ENCODE measurements at places on chromosomes 16 and 17.

DNA sequence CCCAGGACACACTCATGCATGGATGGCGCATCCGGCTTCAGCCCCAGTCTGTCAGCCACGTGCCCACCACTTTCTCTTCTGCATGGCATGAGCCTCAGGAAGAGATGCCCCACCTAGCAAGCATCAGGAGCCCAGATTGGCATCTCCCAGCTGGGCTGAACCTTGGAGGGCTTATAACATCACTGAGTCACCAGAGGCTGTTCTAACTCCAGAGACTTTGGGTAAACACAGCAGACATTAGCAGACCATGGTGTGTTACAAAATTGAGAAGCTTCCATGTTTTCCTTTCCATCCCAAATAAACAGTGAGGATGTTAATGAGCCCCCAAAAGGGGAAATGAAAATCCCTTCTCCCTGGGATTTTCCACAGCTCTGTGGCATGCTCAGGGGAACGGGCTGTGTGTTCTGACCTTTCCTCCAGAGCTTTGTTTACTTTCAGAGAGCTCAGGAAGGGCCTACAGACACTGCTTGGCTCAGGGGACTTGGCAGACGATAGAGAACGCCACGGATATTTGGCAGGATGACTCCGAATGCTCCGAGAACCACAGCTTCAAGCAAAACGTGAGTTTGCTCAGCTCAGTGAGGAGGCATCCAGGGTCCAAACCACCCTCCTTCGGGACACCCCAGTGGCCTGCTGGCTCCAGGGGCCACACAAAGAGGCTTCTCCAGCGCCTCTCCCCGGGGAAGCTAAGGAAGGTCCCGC lies 16.5 kb downstream of the GLP2R start:
- no peak for DNase-seq

- no peak for DNase-seq
Observed at GRCh38 chr17:38457577-38458371, 29.5 kb downstream of the ARHGAP23 start.

DNA sequence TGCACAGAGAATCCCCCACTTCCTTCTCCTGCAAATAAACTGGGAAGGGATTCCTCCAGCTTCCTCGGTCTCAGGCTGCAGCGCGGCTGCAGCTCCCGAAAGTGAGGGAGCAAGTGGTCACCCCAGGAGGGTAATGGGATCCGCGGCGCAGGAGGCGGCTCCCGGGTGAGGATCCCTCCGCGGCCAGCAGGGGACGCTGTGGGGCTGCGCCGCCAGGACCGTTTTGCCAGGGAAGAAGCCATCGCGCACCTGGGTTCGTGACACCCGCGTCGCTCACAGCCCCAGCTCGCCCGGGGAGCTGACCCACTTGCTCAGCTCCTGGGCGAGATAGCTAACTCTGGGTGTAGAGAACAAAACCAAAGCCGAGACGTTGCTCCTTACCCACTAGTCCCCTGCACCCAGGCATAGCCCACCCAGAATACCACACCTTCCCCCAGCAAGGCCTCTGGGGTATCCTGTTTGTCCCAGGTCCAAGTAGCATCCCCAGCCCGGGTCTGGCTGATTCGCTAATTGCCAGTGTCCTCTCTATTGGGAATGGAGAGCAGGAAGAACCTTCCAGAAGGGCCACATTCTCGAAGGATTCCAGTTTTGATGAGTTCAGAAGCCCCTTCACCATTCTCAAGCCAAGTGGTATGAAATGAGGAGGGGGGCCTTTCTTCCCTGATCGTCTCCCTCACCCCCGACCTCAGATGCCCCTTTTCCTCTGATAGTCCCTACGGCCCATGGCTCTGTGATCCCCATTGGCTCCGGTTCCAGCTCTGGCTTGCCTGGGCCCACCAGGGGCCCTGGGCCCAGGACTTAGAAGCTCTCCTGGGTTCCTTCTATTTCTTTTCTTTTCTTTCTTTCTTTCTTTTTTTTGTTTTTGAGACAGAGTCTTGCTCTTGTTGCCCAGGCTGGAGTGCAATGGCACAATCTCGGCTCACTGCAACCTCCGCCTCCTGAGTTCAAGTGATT lies 14.1 kb downstream of the CYGB start:
- peak; percentile 79 for DNase-seq

DNA sequence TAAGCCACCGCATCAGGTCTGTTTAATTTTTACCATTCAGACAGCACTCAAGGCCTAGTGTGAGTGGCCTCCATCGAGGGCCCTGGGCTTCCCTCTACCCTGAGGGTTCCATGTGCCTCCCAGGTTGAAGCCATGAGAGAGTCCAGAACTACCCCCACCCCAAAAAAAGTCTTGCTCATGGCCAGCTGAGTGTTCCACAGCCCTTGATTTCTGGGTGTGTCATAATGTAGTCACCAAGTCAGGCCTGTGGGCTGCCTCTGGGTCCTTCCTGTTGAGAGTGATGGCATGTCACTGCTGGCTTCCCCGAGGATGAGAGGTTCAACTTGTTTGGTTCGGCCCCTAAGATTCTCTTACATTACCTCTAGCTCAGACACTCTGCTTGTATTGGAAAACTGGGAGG lies 100.6 kb downstream of the PITPNC1 start:
- DNase-seq: peak; percentile 63

- DNase-seq: peak; percentile 74
Observed at GRCh38 chr16:84738255-84739038, 38.6 kb downstream of the USP10 start.

GRCh38 chr16:78884204-78884603 lies 716.3 kb downstream of the MAF start:
- no peak for DNase-seq

- no peak for DNase-seq
Observed at GRCh38 chr17:8108972-8109660, 9.2 kb downstream of the ALOXE3 start.

- DNase-seq: peak; percentile 60
Observed at GRCh38 chr16:50742576-50743200, 802 bp downstream of the CYLD start.

GRCh38 chr16:88681084-88681680 lies 5.1 kb downstream of the SNAI3 start:
- DNase-seq: peak; percentile 58

- no peak for DNase-seq
Observed at GRCh38 chr17:40615068-40615840, 32.4 kb downstream of the SMARCE1 start.

- no peak for DNase-seq
Observed at GRCh38 chr17:38753071-38753506, 548 bp downstream of the PSMB3 start.

DNA sequence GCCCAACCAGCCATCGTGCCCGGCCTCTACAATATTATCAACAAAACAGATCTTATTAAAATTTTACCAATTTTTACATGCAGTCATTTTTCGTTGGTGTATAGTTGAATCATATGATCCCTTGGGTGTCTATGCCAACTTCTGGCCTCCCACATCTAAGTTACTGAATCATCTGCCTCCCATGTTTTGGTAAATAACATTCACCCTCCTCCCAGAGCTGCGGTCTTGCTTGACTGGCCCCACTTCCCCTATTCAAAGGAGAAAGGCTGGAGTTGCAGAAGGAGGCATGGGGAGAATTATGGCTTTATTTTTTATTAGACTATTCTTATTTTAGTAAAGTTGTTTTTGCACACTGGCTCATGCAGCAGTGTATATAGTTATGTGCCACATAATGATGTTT lies 18.5 kb upstream of the CCL23 start:
- no peak for DNase-seq

DNA sequence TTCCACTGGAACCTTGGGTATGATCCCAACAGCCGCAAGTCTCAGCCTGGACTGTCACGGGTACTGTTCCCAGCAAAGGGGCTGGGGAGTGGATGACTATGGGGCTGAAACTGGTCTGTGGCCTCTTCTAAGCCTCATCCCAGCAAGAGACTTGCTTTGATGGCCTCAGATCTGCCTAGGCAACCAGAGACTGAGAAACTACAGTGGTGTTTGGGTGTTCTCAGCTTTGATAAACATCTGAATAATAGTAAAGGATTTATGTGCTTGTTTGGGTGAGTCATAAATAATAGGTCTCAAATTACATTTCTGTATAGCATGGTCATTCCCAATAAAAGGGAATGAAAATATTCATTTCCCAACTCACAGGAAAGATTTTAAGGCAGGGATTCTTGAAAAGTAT lies 30.2 kb upstream of the ULK2 start:
- no peak for DNase-seq

- DNase-seq: no peak
Observed at GRCh38 chr17:50173335-50173941, 7.6 kb downstream of the SGCA start.

DNA sequence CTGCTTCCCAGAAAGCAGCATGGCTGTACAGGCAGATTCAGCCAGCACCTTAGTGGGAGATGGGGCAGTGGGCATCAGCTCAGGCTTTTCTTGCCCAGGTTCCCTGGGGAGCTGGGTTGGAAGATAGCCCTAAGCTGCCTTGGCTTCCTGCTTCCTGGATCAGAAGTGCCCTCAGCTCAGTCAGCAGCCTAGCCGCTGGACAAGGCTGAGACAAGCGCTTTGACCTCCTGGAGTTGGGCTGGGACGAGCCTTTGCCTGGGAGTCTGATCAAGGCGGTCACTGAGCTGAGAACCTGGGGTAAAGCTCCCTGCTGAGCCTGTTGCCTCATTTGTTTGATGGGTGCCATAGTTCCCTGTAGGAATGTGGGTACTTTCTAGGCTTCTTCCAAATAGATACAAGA lies 190.0 kb downstream of the RAB11FIP4 start:
- no peak for DNase-seq

DNA sequence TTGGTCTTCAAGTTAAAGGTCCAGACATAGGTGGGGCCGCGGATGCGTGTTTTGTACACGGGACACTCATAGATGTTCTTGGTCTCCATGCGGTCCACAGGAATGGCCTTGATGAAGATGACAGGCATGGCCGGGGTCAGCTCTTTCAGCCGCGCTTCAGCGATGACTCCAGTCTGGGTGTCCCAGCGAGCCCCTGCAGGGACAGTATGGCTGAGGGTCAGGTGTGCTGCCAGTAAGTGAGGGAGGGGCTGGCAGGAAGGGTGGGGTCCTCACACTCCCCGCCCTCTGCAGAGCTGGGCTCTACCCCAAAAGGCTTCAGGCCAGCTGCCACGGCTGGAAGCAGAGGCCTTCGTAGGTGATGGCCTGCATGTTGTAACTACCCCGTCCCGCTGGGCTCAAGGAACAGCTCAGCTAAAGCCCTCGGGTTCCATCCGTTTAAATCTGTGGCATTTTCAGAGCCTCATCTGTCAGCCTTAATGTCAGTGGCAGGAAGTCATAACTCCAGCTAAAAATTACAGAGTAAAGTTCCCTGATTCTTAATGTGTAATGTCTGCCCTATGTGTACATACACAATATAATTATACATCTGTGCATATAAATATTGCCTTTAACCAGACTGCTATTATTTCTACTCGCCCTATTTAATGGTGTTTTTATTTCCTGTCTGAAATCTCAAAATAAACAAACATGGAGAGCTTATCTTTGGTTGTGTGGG lies 45.7 kb downstream of the PGS1 start:
- DNase-seq: no peak

DNA sequence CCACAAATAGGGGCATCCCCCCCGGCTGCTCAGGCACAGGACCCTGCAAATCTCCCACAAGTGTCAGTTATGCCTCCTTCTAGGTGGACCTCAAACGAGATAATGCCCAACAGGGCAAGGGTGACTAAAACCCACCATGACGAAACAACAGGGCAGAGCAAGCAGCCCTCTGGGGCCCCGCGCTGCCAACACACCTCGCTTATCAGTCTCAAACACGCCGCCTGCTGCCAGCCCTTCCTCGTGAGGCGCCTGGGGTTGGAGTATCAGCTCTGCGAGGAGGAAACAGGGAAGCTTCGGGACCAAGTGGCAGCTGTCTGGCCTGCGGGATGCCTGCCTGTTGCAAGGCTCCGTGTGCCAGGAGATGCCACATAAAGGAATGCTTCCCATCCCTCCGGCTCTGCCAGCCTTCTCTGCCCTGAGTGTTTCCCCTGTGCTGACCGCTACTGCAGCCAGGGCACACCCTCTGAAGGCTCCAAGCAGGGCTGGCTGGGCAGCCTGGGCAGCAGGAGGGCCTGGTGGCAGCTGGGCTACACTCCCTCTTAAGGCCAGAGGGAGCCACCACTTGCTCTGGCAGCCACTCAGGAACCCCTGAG lies 2.5 kb downstream of the SMIM5 start:
- no peak for DNase-seq

GRCh38 chr17:80478487-80479245 lies 2.3 kb upstream of the NPTX1 start:
- no peak for DNase-seq

GRCh38 chr16:85151603-85152413 lies 39.5 kb upstream of the CIBAR2 start:
- DNase-seq: no peak

DNA sequence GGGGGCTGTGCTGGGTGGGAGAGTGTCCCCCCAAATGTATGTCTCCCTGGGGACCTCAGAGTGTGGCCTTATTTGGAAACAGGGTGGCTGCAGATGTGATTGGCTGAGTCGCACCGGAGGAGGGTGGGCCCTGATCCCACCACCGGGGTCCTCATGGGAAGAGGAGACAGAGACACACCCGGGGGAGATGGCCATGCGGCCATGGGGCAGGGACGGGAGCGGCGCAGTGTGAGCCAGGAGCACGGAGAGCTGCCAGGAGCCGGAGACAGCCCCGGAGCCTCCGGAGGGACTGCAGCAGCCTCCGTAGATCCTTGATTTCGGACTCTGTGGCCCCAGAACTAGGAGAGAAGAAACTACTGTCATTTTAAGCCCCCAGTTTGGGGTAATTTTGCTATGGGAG lies 1.6 kb upstream of the CIBAR2 start:
- DNase-seq: no peak

- no peak for DNase-seq
Observed at GRCh38 chr17:60145006-60145935, 4.5 kb upstream of the CA4 start.

- DNase-seq: no peak
Observed at GRCh38 chr17:75114552-75115314, 5.0 kb downstream of the ARMC7 start.

DNA sequence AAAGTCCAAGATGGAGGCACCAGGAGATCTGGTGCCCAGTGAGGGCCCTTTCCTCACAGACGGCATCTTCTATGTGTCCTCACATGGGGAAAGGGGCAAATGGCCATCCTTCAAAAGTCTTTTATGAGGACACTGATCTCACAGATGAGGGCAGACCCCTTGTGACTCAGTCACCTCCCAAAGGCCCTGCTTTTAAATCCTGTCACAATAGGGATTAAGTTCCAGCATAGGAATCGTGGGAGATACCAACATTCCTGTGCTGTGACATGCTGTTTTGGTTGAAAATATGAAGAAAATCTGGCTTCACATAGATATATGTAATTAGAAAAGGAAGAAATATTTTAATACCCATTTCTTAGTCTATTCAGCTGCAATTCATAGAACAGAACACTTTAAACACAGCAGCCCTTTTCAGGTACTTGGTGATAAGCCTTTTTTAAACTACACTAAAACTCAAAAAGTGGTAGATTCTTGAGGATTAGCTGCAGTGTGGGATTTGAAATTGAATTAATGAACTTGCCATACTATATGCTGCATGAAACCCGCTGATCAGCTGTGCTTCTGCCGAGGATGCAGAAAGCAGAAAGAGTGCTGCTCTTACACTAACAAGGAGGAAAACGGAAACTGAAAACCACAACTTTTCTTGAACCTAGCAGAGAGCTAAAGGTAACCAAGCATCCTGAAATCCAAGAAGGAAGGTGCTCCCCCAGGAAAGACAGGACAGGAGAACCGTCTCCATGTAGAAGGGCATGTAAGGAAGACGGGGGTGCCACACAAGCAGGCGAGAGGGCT lies 32.7 kb downstream of the VPS53 start:
- DNase-seq: no peak

Measured in activated naive CD4-positive, alpha-beta T cell treated with anti-CD3 and anti-CD28 coated beads, Interleukin-2, amount 50 U/mL, for 16 hours (primary cell).